ENCODE measurements at places on chromosomes 16 and 17.

- no peak for DNase-seq
Measured at GRCh38 chr16:30746638-30747175, 1.5 kb upstream of the PHKG2 start.

- no peak for DNase-seq
Measured at GRCh38 chr17:79803997-79804855, 7.3 kb upstream of the CBX8 start.

DNA sequence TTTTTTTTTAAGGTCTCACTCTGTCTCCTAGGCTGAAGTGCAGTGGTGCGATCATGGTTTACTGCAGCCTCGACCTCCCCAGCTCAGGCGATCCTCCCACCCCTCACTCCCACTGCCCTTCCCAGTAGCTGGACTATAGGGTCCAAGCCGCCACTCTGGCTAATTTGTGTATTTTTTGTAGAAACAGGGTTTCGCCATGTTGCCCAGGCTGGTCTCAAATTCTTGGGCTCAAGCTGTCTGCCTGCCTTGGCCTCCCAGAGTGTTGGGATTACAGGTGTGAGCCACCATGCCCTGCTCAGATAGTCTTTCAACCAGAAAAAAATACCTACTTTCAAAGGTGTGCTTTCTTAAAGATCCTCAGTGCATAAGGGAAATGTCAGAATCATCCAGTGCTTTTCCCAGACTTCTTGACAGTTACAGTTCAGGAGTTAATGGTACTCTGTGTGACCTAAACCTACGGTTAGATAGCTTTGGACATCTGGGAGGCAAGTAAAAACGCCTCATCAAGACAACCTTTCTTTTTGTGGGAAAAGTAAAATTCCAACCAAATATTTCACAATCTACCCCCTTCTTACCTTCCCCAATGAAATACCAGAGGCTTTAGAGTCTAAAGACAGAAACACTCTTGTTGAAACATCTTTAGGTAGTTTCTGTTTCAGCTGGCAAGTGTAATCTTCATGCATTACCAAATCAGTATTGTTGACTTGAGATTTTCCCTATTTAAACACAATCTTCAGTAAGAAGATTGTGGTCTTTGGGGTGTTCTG is 6.8 kb downstream of the RSPRY1 start:
- DNase-seq = no peak

DNA sequence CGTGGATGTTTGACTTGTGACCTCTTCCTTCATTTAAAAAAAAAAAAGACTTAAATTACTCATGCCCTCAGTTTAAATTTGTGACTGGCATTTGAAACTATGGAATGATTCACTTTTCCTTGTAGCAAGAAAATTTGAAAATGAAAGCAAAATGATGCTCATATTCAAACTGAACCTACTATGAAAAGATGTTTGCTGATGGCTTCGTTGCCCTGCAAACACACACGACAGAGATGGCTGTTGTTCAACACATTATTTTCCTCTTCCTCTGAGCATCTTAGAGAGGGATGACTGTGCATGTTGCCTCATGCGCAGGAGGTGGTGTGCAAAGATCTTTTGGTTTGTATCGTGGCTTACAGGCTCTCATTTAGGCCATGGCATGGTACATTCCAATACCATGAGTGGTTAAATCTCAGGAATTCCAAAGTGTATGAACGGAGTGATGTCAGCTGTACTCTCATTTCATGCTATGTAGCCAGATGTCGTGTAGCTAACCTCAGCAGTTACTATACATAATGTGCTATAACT is 164.5 kb downstream of the PRKCA start:
- no peak for DNase-seq

DNA sequence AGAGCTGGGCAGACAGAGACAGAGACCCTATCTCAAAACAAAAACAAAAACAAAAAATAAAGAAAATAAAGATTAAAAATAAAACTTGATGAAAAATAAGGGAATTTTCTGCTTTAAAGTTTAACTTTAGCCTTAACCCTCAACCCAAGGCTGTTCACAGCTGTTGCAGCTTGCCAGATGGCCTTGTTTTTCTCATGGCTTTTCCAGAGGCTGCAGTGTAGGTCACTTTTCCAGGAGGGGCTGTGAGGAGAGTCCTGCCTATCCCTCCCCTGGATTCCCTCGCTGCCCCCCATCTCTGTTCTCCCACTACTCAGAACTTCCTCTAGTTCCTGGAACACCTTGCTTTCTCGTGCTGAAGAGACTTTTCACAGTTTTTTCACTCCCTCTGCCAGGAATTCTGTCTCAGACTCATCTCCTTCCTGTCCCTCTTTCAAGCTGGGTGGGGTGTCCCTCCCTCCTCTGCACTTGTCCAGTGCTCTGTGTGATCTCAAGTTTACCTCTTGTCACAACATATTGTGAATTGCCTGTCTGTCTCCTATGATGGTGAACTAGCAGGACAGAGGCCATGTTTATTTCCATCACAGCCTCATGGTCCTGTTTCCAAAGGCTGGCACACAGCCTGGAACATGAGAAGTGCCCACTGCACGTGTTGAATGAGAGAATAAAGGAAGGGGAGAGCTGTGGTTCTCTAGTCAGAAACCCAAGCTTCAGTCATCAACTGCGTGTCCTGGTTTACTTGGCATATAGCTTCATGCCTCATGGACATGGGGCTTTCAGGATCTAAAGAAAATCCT is 69.9 kb upstream of the MSI2 start:
- no peak for DNase-seq

GRCh38 chr17:12619459-12620199 is 46.1 kb upstream of the MYOCD start:
- no peak for DNase-seq

DNA sequence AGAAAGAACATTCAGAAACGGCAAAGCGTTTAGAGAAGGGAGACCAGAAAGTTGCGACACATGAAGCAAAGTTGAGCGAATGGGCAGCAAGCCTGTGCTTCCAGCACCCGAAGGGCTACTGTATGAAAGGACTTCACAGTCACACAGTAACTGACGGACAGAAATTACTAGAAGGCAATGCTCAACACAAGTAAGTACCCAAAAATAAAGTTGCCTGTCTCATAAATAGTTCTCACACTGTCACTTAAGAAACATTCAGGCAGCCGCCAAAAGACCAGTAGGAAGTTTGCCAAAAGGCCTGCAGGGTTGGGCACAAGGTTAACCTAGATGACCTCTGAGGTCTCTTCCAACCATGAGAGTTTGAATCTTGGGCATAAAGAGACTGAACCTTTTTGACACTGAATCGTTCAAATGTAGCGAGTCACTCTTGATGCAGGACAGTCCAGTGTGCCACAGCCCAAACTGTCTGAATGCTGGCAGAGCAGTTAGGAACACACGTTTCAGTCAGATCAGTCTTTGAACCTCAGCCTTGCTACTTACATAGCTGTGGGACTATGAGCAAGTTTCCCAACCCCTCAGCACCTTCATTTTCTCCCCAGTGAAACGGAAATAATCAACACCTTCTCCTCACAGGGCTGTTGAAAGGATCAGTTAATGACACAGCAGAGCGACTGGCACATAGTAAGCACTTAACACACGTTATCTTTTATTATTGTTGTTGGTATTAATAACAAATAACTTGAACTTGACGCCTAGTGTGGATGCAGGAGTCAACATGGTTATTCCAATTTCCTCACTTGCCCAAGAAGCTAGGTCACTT is 10.4 kb downstream of the NCBP3 start:
- DNase-seq = no peak

- DNase-seq = no peak
Measured at GRCh38 chr16:55678161-55678821, 22.5 kb downstream of the SLC6A2 start.

DNA sequence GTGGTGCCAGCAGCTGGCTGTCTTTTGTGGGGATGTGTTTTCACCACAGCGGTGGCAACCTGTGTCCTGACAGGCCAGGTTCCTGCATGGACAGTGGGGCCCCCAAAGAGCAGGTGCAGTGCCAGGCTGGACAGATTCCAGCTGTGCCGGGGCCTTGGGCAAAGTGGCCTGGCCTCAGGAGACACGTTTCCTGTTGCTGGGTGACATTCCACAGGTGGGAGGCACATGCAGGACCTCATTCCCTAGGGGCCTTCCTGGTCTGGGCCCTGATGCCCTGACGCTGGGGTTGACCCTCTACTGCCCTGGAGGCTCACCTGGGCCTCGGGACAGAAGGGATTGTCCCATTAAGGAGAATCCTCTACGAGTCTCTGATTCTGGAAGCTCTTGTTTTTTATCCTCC is 182.4 kb downstream of the RAB11FIP4 start:
- no peak for DNase-seq

DNA sequence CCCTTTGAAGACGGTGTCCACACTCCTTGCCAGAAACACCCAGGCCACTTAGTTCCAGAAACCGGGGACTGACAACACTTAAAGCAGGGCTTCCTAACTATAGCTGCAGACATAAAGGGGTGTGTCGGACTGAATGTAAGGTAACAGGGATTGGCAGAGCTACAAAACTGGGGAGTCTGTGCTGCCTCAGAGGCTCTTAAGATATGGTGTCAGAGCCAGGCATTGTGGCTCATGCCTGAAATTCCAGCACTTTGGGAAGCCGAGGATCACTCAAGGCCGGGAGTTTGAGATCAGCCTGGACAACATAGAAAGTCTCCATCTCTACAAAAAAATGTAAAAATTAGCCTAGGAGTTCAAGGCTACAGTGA is 14.2 kb upstream of the NLRC3 start:
- DNase-seq = no peak

DNA sequence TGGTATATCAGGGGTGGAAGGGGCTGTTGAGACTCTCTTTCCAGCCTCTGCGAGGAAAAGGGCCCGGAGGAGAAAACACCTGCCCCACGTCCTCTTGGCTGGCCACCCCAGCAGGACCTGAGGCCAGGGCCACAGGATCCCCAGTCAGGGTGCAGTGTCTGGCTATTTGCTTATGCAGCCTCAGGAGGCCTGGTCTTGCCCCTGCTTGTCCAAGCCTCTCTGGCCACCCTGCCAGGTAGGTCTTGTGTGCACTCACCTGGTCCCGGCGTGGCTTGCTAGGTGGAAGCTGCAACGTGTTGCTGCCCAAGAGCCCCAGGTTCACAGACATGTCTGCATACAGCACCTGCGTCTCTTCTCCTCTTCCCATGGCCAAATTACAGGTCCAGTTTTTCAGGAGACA is 549 bp downstream of the TMEM238L start:
- DNase-seq = no peak
